Fibroblast of skin of left quadriceps (primary cell): ENCODE measurements at places on chromosomes 1 and 21.

GRCh38 chr1:5758000-5758858 lies 234.0 kb downstream of the NPHP4 start:
- DNase-seq = no peak

DNA sequence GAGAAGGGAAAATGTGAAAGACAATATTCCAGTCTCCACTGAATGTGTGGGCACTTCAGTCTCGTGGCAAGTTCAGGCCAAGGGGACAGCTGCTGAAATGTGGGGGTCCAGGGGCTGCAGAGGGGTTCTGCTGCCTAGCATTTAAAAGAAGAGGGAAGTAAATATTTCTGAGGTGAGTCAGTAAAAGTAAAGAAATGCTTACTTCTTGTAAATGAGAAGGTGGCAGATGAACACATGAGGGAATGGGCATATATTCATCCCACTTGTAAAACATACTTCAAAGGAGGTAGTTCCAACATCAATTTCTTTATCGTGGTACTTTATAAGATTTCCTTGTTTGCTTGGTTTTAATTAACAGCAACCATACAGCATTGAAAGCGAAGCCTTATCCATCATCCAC lies 63.1 kb upstream of the HIVEP3 start:
- DNase-seq = no peak

GRCh38 chr1:44273560-44274350 lies 60.5 kb downstream of the DMAP1 start:
- DNase-seq = no peak

- no peak for DNase-seq
Observed at GRCh38 chr1:54275349-54275748, 75.4 kb downstream of the MRPL37 start.

- DNase-seq = no peak
Observed at GRCh38 chr1:226108935-226109828, 46.7 kb downstream of the H3-3A start.

DNA sequence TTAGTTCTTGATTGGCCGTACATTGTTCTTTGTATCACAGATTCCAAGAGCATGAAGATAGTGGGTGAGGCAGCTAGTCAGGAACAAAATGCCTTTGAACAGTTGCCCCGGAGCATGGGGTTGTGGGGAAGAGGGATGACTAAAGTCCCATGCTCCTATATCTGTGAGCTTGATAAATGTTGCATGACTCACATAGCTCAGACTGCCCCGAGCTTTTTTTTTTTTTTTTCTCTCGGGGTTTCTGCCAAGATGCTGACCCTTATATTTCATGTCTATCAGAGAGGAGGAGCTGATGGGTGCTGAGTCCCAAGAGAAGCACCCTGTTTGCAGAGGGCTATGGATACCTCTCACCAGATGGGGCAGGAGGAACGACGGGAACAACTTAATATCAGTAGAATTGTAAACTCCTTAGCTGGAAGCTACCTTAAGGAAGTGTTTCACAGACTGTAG lies 40.6 kb downstream of the SRRM1 start:
- peak; percentile 85 for DNase-seq

GRCh38 chr1:115714572-115715141 lies 53.9 kb downstream of the CASQ2 start:
- no peak for DNase-seq

DNA sequence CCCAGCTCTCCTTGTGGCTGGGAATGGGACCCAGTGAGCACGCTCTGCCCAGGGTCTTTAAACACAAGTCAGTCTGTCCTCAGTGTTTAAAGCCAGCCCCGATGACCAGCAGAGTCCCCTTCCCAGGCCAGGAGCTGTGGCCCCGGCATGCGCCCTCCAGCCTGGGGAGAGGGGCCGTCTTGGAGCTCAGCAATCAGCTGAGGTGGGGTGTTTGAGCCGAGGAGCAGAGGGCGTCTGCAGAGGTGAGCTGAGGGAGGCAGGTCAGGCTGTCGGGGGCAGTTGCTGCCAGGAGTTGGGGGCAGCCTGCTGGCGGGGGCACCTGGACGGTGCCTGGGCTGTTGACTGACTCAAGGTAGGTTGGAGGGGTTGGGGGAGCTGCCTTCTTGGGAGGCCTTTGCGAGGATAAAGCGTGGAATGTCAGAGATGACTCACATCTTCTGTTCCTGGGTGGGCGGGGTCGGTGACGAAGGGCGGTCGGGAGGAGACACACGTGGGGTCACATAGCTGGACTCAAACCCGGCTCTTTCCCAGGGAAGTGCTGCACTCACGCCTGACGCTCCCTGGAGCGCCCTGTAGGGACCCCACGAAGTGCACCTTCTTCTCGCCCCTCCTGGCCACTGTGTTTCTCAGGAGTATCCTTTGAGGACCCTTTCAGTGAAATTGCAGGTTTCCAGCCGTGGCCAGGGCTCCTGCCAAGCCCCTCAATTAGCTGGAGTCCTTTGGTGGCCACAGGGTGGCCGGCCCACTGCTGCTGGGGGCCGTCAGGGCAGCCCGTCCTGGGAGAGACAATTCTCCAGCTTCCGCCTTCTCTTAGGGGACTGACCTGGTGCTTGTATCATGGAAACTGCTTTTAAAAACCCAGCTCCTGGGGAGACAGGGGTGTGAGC lies 86.2 kb downstream of the SIK1 start:
- peak; percentile 61 for DNase-seq

- DNase-seq = no peak
Observed at GRCh38 chr1:20956272-20956671, 169.2 kb upstream of the HP1BP3 start.

- no peak for DNase-seq
Observed at GRCh38 chr1:68229650-68230483, 2.5 kb downstream of the WLS start.

DNA sequence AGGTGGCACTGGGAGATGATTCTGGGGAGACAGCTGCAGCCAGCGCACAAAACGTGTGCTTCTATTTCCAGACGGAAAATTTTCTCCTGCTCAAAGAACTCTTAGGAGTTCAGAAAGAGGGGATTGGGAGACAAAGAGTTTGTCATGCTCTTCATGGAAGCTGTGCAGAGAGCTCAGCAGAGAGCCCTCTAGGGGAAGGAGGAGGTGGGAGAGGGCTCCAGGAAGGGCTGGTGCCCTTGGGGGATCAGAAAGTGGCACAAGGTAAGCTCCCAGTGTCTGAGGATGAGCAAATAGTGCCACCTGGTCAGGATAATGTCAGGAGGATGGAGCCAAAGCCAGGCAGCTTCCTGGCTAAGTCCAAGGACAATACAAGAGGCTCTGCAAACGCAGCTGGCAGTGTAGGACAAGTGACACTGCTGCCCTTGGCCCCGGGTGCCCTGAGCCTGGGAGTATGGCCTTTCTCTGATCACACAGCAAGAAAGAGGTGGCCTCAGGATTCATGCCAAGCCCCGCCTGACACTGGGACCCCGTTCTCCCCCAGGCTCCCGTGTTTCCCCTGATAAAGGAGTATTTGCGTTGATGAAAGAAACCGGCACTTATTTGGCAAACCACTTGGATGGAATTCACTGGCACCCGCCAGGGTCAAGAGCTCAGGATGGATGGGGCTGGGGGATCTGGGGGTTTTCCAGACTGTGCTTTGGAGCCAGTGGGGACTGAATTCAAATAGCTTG lies 254.0 kb downstream of the PTPRU start:
- no peak for DNase-seq

DNA sequence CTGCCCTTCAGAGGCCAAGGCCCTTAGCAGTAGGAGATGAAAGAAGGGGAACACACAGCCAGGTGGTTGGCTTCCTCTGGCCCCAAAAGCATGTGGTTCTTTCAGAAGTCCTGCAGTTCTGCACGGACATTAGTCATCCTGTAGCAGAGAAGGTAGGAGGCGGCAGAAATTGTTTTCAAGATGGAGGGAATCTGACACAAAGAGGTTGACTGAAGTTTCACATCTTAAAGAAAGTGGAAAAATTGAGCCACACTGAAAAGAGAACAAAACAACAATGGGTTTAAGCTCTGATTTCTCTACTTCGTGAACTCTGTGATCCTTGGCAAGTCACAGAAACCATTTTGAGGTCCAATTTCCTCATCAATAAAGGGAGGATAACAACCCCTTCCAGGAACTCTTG lies 125.3 kb upstream of the DNAH14 start:
- DNase-seq = no peak

GRCh38 chr1:36590771-36591170 lies 108.1 kb upstream of the CSF3R start:
- no peak for DNase-seq

DNA sequence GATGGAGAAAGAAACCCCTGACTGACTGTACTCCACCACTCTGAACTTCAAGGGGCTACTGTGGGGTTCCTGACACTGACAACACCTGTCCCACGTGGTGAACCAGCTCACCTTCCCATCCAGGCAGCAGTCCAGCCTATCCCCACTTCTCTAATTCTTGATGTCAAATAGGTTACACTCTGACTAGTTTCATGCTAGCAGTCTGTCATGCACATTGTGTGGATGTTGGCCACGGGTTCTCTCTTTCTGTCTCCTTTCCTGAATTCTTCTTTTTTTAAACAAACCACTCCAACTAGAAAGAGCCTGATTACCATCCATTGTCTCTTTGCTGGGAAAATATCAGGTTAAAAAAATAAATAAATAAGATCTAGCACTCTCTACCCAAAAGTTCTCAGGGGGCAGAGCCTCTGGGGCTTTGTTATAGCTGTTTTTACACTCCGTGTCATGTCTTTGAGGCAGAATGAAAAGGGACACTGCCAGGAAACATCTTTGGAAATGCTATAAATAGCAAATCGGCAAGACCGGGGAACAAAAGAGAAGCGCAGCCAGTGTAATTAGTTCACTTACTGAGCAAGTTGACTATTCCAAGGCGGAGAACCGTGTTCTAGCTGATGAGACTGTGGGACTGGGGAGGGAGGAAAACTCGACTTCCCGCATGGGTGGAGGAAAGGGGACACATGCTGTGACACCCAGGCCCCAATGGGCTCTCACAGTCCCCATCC lies 356.1 kb downstream of the OMA1 start:
- no peak for DNase-seq

GRCh38 chr1:55823541-55824250 lies 608.5 kb upstream of the USP24 start:
- no peak for DNase-seq

GRCh38 chr1:196723325-196724185 lies 51.1 kb upstream of the CFHR3 start:
- DNase-seq = no peak
